Mucosa of descending colon (tissue), 3 donors: ENCODE measurements at places on chromosomes 13 and 19. TPM values are rescaled to one million over a fixed set of nuclear protein-coding genes. Genes with fewer than 3 reads are reported as not detected.

DNA sequence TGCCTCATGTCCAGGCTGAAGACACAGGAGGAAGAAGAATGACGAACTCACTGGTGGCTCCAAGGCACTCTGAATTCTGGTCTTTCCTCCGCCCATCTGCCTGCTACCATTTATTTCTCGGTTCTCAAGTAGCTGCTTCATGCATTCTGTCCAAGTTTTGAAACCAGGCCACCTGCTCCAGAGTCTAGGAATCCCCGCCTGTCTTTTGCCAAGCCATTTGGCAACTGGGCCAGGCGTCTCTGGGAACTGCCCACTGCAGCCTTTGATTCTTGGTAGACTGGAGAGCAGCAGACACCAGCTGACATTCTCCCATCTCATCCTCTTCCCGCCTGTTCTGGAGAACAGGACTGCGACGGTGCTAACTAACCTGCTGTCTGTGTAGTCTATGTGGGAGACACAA lies 10.8 kb downstream of the SLC35E1 start:
- no peak for DNase-seq

ZNF550 gene
- 7.0 TPM for total RNA-seq

DNA sequence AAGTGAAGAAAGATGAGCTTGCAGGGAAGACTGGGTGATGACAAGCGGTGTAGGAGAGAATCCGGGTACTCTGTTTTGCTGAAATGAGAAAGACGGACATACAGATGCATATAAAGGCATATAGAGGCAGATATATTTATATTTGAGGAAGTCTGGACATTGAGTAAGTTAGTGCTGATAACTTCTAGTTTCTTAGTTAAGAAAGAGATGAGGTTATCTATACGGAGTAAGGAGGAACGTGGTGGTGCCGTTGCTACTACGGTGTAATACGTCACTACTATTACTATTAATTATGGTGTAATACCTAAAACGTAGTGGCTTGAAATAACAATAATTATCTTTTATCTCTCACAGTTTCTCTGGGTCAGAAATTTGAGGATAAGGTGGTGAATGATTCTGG lies 9.8 kb upstream of the CPB2 start:
- DNase-seq, result no peak

DNA sequence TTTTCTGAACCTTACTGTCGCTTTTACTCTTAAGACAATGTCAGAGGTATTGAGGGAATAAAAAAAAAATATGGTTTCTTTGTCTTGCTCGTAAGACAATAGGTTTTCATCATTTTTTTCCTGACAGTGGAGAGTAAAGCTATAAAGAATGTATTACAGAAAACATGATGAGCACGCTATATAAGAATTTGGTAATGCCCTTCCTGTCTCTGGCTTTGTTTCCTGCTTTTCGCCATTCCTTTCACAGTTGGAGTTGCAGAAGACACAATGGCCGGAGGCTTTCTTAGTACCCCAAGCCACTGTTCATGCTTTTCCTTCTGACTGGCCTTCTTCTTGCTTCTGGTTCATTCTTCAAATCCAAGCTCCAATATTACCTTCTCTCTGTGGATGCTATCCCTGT lies 101.0 kb upstream of the DACH1 start:
- no peak for DNase-seq

HSPB6 gene
- total RNA-seq, result 3.9 TPM

GNA15 gene
- 6.2 TPM for total RNA-seq

JSRP1 gene
- total RNA-seq, result 0.87 TPM

ERICH6B gene
- total RNA-seq, result not detected

DNA sequence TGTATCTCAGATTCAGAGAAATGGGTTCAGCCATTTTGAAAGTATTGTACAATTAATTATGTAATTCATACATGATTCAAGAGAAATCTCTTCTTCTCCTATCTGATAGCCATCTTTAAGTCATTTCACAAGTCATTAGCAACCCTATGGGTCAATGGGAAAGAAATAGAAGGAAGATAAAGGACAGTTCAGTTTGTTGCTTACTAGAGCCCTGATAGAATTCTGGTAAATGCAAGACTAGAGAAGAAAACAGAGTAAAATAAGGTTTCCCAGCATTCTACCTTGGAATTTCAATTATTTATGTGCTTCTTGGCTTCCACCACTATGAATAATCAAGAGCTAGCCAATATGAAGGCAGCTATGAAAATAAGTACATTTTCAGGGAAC lies 117.7 kb downstream of the LHFPL6 start:
- no peak for DNase-seq

- no peak for DNase-seq
Observed at GRCh38 chr13:83884141-83884540, 1.9 kb upstream of the SLITRK1 start.

GRCh38 chr19:42140125-42140754 lies 8.0 kb upstream of the POU2F2 start:
- peak; percentile 69 for DNase-seq

CDX2 gene
- total RNA-seq, result 240 TPM

- DNase-seq, result no peak
Observed at GRCh38 chr13:28582892-28583240, 76.1 kb upstream of the POMP start.

- no peak for DNase-seq
Observed at GRCh38 chr13:77714119-77714755, 16.8 kb downstream of the SLAIN1 start.

UBE2L5 gene
- total RNA-seq, result not detected

- no peak for DNase-seq
Observed at GRCh38 chr19:39566064-39566463, 26.1 kb upstream of the EID2 start.

BRME1 gene
- total RNA-seq, result 10.8 TPM

FGF21 gene
- total RNA-seq, result not detected

DNA sequence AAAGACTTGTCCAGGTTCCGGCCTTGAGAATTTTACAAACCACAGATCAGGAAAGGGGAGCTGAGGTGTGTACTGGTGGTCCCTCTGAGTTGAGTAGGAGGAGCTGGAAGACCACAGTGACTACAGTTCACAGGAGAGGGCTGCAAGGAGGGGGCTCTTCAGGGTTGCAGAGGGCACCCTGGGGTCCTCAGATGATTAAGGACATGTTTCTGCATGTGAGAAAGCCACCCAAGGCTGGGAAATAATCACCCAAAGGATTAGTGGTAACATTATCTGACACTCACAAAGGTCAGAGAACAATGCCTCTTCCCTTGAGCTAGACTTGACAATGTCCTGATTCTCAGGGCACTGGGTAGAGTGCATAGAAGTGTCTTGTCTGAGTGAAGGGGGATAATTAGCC lies 540.4 kb downstream of the IRS2 start:
- DNase-seq, result no peak

GRCh38 chr19:1424192-1424955 lies 13.8 kb upstream of the RPS15 start:
- no peak for DNase-seq

DHRS12 gene
- 11.8 TPM for total RNA-seq

- DNase-seq, result no peak
Observed at GRCh38 chr13:91482427-91482826, 84.0 kb downstream of the GPC5 start.

ZNF549 gene
- 3.7 TPM for total RNA-seq

DNA sequence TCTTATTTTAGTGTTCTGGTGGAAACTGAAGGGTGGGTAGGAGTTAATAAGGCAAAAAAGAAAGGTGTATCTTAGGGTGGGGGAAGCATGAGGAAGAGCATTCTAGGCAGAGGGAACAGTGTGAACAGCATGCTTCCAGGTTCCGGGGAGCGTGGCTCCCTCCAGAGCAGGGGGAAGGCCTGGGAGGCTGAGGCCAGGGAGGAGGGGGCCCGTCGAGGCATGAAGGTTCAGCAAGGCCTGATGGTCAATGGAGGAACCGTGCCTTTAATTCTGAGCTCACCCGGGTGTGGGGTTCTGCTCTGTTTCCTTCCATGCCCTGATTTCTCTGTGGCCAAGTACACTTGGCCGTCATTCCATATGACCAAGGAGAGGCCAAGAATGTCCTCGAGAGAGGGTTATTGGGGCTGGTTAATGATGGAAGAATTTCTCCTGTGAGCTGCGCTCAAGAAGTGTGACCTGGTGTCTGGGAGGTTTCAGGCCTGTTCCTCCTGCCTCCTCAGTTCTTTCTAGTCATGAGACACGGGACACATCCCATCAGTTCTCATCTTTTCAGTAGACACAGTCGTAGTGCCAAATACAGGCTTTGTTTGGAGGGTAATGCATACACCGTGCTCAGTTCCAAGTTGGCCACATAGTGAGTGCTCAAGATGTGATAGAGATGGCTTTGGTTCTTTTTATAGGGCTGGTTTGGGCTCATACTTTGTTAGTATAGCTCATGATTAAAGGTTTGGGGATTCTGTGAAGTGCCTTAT lies 73.6 kb downstream of the SIPA1L3 start:
- DNase-seq, result no peak

ATP8B3 gene
- total RNA-seq, result 0.80 TPM

GNG7 gene
- 2.5 TPM for total RNA-seq
